ENCODE measurements at places on chromosomes 6 and 20. TPM values are rescaled to one million over a fixed set of nuclear protein-coding genes. Genes with fewer than 3 reads are reported as not detected.
A peak's percentile ranks its signal among the peaks of the same experiment; 100 is the strongest.

The C20orf202 gene
- not detected for total RNA-seq

The ZCCHC3 gene
- 12.4 TPM for total RNA-seq

DNA sequence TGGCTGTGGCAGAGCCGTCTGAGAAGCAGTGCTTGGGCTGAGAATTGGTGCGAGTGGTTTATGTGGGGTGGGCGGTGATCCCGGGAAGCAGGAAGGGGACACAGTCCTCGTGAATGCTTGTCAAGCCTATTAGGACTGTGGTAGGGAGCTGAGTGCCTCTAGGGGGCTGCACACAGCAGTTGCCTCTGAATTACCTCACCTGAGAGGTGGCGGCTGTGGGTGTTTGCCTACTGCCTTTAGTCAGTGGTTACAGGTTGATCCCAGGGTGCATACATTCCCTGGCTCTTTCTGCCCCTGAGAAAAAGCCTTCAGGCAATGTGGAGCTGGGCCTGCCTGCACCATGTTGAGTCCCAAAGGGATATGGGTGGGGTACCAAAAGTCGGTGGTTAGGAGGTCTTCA, 5.2 kb downstream of the AP5S1 start:
- no peak for DNase-seq

- no peak for DNase-seq
These were observed 355.1 kb downstream of the EPM2A start for GRCh38 chr6:145380186-145380585.

DNA sequence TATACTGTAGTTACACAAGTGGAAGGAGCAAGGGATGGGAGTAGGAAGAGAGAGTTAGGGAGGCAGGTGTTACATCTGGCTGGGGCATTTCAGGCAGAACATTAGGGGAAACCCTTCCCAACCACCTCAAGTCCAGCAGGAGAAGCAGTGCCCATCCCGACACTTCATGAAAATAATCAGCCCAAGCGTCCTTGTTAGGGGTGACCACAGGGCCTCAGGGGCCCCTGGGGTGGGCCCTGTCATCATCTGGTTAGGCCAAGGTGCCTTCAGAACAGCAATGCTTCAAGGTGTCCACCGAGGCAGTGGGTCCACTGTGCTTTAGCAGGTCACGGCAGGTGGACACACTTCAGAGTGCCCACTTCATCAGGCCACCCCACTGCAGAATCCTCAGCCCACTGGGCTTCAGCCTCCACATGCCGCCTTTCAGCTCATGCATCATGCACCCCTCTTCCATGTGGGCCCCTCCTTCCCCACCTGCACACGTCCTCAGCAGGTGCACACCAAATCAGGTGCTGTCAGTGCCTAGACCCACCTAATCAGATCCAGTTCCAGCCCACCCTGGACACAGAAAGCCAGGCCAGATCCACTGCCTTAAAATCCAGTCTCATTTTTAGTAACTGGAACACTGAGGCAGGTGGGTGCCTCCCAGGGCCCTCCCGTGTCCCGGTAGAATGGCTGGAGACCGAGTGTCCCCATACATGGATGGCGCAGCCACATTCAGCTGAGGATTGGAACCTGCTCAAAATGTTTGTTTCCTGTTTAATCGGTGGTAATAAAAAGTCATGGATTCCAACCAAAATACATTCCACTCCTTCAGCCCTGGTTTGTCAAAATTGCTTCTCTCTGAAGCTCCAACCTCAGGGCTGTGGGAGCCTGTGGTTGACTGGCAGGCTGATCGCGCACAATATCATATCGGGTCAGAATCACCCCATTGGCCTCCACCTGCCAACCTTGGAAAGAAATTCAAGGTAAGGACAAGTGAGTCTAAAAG, 99.5 kb downstream of the ANKRD60 start:
- DNase-seq: no peak

DNA sequence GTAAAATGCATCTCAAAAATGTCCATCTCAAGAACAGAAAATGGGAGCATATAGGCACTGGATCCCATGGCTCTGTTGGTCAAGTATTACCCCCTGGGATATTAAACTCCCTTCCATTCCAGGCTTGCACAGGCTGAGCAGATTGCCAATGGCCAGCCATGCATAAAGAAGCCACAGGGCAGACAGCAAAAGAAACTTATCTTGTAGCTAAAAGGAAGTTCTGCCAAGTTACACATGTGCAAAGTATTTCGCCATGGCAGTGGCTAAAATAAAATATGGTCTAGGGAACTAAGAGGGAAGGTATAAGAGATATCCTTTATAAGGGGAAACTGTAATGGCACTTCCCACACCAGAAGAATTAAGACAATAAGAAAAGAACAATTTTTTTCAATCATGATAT, 415.6 kb upstream of the BTBD3 start:
- no peak for DNase-seq

DNA sequence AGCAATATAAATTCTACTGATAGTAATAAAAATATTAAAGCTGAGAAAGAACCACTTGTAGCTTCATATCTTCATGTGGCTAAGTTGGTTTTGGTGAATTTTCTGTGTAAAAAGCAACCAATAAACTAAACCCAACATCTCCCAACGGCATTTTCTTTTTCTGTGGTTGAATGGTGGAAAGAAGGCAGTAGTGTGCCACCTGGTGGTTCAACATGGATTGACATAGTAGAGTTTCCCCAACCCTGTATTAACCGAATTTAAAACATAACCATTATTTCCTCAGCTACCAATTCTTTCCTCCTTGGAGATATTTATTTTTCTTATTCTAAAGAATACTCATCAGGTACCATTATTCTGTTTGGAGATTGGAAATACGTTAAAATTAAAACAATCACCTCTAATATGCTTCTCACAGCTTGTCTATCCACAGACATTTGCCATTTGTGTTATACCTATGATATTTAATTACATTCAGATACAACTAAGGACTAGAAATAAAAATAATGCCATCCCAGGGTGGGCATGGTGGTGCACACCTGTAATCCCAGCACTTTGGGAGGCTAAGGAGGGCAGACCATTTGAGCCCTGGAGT, 117.1 kb upstream of the EEF1E1 start:
- no peak for DNase-seq

DNA sequence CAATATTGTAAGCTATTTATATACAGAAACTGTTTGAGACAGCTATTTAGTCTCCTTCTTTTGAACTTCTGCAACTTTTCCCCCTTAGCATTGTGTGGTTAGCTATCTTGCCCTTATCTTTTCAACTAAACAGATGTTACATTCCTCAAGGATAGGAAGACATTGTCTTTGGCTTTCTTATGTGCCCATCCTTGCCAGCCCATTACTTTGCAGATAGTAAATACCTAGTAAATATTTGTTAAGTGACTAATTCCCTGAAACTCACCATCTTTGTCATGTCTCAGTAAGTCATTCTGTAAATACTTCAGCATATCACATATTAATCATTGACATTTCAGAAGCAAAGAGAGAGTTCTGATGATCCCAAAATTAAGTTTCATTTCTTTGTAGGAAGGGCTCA, 69.1 kb upstream of the FLRT3 start:
- DNase-seq: peak; percentile 66

Data from epithelial cell of proximal tubule (primary cell).